Skin of body (tissue), 3 donors: ENCODE measurements at places on chromosomes 3 and 15.

DNA sequence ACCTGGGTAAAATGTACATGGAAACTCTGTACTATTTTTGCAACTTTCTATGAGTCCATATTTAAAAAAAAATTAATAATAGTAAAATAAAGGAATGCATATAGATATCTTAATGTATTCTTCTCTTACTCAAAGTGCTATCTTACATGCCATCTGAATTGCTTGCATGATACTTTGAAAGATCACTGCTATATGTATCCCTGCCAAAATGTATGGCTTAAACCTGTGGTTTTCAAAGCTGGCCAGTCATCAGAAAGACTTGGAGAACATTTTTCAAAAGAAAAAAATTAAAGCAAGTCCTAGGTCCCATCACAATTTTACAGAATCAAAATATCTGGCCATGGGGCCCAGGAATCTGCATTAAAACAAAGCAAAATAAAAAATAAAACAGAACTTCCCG lies 262.1 kb downstream of the LPP start:
- DNase-seq = no peak

DNA sequence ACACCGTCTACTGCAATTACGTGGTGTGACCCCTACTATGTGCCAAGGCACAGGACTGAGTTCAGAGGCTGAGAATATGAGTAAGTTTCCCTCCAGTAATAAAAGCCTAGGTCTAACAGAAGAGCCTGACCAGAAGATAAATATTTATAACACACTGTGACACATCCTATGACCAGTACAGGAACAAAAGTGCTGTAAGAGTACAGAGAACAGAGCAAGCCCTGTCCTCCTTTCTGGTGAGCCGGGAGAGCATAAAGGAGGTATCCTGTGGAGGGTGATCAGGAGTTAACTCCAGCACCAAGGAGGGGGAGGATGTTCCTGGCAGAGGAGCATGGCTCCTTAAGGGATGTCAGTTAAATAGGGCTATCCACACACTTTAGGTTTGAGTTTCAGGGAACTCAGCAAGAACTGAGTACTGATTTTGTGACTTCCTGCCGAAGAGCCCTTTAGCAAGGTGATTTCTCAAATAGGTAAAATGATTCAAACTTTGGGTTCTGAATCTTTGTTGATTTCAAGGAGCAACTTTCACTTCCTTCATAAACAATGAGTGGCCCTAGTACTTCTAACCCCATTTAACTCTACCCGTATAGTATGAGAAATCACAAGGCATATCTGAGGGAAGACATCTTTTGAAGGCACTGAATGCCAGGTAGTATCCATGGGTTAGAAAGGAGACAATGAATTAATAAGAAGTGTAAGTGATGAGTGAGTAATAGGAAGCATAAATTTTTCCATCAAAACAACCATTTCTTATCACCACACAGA lies 198.0 kb downstream of the THRB start:
- DNase-seq = no peak

GRCh38 chr3:183545708-183546107 lies 9.8 kb downstream of the KLHL6 start:
- DNase-seq = no peak

DNA sequence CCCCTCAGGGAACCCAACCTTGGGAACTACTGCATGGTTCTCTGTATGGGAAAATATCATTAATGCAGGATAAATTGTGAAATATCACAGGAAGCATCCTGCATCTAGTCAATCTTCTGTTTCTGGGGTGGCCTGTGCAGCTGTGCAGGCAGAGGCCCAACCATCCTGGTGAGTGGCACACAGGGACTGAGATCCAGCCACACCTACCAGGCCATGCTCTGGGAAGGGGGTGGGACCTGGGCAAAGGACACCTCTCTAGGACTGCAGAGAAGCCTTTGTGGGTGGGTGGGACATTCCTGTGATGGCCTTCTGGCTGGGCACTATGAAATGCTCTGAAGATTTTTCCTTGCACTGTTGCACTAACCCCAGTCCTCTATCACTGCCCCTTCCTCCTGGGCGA lies 26.8 kb downstream of the CCRL2 start:
- DNase-seq = no peak

- no peak for DNase-seq
Observed at GRCh38 chr3:195752546-195753331, 32.0 kb downstream of the MUC20 start.

DNA sequence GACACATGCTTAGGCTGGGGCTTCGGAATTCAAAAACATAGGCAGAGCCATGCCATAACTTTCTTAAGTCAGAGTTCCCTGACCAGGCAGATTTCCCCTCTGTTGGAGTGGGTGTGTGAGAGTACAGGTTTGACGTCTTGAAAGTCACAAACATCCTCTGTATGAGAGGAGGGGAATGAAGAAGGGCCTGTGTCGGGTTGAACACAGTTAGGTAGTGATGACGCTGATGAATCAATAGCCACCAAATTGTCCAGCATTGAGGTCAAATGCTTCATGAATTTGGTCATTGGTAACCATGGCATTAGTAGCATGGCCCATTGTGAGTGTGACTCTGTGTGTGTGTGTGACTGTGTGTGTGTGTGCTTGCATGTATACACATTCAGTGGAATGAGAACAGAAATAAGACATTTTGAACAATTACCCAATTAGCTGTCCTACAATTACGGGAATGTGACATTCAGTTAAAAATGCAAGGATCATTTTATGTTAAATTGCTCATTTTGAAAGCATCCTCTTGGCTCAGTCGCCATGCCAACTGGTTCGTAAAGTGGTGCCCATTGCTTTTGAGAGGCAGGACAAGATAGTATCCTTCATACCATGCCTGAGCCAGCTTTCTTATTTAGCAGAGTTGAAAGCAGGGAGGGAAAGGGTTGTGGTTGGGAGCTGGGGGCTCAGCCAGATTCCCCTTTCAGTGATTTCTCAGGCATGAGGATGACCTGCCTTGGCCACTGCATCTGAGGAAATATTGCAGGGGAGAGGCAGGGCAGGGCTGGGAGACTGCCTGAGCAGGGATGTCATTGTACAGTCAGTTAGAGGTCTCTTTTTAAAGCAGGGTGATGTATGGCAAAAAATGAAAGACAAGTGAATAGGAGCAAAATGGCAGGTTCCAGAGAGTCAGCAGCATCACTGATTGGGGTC lies 35.4 kb downstream of the RBP2 start:
- DNase-seq = no peak

GRCh38 chr15:29596266-29596665 lies 226.0 kb downstream of the TJP1 start:
- no peak for DNase-seq

DNA sequence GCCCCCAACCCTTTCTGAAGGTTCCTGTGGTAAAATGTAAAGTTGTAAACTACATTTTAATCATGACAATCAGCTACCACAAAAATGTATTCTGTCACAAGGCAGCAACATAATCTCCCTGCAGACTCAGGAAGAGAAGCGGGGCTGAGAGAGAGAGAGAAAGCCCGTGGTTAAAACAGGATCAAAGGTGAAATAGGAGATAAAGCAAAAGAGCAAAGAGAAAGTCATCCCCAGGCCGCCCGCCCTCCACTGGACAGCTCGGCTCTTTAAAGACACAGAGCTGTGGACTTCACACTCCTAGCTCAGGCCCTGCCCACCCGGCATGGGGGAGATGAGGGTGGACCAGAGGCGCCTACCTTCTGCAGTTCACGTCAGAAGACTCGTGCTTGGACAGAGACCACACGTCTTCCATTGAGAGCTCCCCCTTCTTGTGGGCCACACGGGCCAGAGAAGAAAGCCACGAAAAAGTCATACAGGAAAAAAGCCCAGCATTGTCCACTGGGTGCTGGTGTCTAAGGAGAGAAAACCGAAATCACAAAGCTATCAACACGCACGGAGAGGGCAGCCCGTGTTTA lies 29.4 kb downstream of the ABCC5 start:
- DNase-seq = no peak

DNA sequence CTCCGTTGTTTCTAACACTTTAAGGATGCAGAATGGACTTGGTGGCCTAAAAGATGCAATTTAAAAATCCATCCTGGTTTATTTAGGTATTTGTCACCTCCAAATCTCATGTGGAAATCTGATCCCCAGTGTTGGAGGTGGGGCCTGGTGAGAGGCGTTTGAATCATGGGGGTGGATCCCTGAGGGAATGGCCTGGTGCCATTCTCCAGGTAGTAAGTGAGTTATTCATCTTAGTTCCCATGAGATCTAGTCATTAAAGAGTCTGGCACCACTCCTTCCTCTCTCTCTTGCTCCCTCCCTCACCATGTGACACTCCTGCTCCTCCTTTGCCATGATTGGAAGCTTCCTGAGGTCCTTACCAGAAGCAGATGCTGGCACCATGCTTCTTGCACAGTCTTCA lies 339.1 kb downstream of the NTRK3 start:
- DNase-seq = no peak

- no peak for DNase-seq
Observed at GRCh38 chr3:172824229-172824628, 73.7 kb downstream of the ECT2 start.

GRCh38 chr3:157311633-157312375 lies 124.8 kb upstream of the PTX3 start:
- peak; percentile 94 for DNase-seq

- DNase-seq = no peak
Observed at GRCh38 chr15:77836121-77836692, 203.5 kb upstream of the LINGO1 start.

- no peak for DNase-seq
Observed at GRCh38 chr3:116963802-116964201, 254.2 kb downstream of the TUSC7 start.

GRCh38 chr15:40108061-40108854 lies 421 bp downstream of the BMF start:
- peak; percentile 49 for DNase-seq

DNA sequence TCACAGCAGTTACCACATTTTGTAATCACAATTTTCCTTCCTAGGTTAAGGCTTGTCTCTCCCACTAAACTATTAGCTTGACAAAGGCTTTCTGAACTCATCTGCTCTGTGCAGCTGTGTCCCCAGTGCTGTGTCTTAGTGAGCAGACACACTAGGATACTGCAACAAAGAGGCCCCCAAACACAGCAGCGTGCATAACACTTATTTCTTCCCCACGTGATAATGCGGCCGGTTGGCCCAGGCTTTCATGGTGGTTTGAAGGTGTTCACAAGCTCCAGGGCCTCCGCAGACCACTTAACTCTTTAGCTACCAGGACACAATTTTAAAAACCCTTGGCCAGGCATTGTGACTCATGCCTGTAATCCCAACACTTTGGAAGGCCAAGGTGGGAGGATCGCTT lies 2.2 kb upstream of the HDAC11 start:
- no peak for DNase-seq

DNA sequence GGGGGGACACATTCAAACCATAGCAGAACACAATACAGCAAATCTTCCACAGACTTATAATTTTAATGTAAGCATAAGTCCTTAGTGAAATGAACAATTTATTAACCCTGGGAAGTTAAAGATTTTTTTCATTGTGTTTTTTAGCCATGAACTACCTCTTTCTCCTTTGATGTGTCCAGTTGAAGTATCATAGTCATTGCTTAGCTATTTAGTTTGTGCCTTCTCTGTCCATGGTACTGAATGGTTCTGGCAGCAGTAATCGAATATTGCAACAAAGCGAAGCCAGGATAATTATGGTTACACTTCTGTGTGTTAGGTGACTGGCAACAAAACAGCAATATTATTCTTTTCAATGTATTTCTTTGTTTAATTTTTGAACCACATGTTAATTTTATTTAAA lies 403.0 kb upstream of the ONECUT1 start:
- no peak for DNase-seq

DNA sequence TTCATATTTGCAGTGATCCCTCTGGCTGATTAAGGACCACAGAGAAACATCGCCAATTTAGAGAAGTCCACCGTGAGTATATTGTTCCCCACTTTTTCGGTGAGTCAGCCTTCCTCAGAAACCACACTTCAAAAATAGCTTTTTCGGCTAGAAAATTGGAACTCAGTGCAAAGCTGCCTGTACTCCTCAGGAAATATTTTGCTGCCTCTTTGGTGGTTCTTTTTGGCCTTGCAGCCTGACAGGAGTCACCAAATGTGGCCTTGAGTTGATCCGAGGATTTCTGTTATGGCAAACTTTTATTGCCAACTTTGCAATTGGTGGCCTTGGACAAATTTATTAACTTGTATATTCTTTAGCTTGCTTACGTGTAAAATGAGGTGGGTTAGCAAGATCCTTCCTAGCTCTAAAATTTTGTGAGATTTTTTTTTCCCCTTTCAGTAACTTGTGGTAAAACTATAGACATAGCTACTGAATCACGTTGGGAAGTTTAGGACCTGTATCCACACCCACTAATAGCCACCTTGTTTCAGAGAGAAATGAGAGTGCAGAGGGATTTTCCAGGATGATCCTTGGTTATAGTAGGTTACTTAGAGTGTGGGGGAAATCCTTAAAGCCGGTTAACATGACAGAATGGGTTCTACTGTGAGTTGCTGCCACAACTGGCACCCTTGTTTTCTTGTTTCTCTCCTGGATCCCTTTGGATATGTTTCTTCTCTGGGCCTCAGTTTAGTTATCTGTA lies 9.9 kb downstream of the ARL6IP5 start:
- DNase-seq = no peak

GRCh38 chr3:116070061-116070460 lies 375.2 kb downstream of the LSAMP start:
- no peak for DNase-seq

DNA sequence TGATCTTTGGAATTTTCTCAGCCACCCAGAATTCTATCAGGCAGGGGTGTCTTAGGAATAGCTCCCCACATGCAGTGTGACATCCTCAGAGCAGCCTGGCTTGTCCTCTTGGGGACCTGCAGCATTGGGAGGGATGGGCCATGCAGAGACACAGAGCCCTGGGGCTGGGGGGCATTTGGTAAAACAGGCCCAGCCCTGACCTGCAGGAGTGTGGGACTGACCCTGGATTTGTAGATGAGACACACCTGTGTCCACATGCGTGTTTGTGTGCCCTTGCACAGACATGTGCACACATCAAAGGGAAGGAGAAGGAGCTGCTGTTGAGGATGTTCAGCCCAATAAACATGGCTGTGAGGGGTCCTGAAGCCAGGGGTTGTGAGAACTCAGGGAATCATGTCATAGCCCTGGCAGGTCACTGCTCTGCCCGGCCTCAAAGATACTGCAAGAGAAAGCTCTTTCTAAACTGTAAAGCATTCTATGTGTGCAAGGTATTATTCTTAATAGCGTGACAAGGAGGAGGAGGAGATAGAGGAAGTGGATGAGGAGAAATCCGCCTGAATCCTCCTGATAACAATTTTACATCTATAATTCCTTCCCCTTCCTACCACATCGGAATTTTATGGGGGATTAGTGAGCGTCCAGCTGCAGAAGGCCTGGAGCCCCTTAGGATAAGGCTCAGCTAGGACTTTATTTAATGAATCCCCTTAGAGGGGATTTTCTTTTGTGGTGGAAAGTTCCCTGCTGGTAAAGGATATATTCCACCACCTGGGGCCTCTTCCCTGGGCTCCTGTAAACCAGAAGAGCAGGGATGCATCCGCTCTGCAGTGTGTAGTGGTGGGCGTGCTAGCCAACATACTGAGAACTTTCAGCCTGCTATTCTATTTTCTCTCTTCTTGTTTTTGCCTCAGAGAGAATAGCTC lies 245.5 kb downstream of the EPHB1 start:
- DNase-seq = no peak

GRCh38 chr3:2934541-2934940 lies 175.6 kb downstream of the IL5RA start:
- no peak for DNase-seq
